HepG2 (cell line): ENCODE measurements at places on chromosomes 6 and 20. TPM values are rescaled to one million over a fixed set of nuclear protein-coding genes. Genes with fewer than 3 reads are reported as not detected.

Gene HEY2
- 0.04 TPM in 1 of 2 replicates, not detected in the other for total RNA-seq

- DNase-seq: no peak
Measured at GRCh38 chr20:57157106-57157691, 109.2 kb downstream of the BMP7 start.

- no peak for DNase-seq
Measured at GRCh38 chr20:47262008-47262364, 94.5 kb downstream of the ZMYND8 start.

Gene CFB
- 71.1 and 171 TPM in 2 replicates for total RNA-seq

GRCh38 chr6:11062083-11062482, 18.0 kb upstream of the ELOVL2 start:
- DNase-seq: no peak

- DNase-seq: no peak
Measured at GRCh38 chr6:35512006-35512405, 690 bp downstream of the TULP1 start.

GRCh38 chr20:35297155-35297554, 4.9 kb upstream of the FAM83C start:
- no peak for DNase-seq

GRCh38 chr20:24100370-24101011, 111.9 kb upstream of the GGTLC1 start:
- peak; percentile 70 for DNase-seq

Gene MEP1A
- total RNA-seq: 0.10 and 0.24 TPM in 2 replicates

Gene NHSL1
- 53.6 and 59.5 TPM in 2 replicates for total RNA-seq

- DNase-seq: no peak
Measured at GRCh38 chr6:14453712-14454472, 336.3 kb downstream of the CD83 start.

- DNase-seq: no peak
Measured at GRCh38 chr6:110475066-110475653, 1.3 kb downstream of the SLC22A16 start.

Gene ADGRG6
- 83.6 and 129 TPM in 2 replicates for total RNA-seq

DNA sequence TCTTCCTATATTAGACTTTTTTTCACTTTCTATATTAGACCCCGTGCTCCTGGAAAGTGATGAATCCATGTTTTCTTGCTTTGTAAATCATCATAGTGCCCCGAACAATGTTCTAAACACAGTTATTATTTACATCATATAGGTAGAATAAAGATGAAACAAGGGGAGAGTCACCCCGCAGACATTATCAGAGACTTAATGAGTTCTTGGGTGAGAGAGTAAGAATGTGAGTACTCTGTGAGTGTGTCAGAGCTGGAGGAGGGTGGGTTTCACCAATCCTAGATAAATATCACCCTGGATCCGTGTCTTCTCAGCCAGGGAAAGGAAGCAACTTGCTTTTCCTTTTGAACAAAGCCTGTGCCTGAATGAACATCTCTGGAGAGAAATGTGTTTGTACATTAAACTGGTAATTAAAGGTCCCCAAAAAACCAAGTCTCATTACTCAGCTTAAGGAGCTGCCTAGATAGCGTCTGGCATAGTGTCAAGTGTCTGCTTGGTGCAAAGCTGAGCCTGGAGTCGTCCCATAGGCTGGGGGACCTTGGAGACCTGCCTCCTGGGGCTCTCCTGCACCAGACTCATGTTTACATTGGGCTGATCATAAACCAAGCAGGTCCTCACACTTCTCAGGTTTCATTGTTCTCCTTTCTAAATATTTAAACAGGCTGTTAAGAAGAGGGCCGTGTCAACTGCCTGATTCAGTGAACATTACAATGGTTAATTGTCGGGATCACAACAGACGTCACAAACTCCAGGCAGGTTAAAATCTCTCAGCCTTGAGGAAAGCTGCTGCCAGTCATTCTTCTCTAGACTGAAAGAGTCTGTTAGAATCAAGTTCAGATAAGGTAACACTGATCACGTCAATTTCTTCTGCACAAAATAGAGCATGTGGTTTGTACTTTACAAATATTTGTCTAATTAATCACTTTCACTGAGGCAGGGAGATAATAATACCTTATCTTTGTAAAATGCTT, 179.7 kb upstream of the MYLIP start:
- peak; percentile 77 for DNase-seq

- DNase-seq: no peak
Measured at GRCh38 chr20:11166712-11167111, 492.9 kb upstream of the JAG1 start.

- DNase-seq: no peak
Measured at GRCh38 chr20:20732641-20733040, 20.2 kb upstream of the RALGAPA2 start.

- DNase-seq: no peak
Measured at GRCh38 chr6:168022488-168023321, 25.2 kb downstream of the KIF25 start.

DNA sequence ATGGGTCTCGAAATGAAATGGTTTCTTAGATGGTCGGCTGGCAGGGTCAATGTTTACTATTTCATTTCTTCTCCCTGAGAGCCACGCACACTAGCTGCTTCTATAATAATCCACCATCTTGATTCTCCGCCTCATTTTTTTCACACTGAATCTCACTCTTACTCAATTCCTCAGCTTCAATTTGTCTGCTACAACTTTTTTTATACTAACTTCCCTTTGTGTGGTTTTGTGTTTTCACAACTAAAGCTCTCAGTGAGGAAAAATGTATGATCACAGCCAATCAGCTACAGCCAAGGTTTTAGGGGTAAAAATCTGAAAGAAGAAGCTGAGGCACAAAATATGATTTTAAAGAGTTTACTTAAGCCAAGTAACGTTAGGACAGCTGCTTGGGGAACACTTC, 1309.4 kb downstream of the EPHA7 start:
- DNase-seq: no peak

GRCh38 chr20:48463916-48464315, 363.9 kb downstream of the PREX1 start:
- DNase-seq: no peak

GRCh38 chr20:22412977-22413868, 171.1 kb downstream of the FOXA2 start:
- DNase-seq: no peak

DNA sequence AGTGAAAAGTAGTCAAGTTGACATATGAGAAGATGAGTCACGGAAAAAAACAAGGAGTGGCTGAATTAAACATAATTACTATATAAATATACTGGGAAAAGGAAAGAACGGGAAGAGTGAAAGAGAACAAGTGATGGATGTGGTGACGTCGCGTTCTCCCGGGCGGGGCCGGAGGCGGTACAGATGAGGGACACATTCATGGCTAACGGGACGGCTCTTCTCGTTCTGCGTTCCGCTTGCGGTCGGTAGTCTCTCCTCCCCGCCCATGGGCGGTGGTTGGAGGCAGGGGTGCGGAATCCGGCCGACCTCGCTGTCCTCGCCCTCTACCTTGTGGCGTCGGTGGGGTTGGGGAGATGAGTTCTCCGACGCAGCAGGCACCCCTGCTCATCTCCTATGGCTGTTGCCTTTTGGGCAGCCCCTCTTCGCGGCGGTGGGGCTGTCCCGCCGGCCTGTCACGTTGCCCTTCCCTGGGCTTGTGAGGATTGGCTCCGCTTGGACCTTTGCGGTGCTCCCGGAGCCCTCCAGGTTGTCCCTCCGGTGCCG, 22.5 kb downstream of the HLA-G start:
- DNase-seq: no peak

Gene OSER1
- total RNA-seq: 71.2 and 92.8 TPM in 2 replicates

DNA sequence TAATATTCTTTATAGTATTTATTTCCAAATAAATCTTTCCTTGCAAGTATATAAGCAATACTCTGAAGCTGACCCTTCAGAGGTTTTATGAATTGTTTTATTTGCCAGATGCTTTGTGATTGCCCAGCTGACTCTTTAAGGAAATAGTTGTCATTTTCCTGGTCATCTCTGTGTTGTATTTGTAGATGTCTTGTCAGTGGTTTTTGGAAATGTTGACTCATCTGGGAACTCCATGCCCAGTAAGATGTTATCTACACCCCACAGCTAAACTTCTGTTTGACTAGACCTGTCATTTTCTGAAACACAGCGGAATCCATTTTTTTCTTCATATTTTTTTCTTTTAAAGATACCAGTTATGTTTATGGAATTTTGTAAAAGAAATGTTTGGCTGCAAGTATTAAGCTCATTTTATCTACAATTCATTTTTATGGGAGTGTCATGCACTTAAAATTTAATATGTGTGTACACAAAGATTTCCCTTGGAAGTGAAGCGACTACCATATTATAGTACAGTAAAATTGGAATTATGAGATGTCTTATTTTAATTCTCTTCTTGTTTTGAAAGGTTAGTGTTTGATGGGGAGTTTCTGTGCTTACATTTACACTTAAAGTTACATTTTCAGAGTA, 491.0 kb downstream of the NKAIN2 start:
- DNase-seq: no peak

DNA sequence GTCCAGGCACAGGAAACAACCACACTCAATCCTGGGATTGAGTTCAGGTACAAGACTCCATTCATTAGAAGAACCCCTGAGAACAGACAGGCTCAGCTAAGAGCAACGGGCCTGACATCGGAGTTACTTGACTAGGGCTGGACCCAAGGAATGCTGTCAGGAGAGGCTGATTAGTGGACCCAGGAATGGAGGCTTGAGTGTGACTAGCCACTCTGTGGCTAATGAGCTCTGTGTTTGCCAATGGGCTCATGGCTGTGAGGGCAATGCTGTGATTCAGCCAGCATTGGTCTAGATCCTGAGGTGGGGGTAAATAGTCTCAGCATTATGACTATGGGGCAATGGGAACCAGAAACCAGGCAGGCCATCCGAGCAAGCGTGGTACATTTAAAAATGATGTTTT, 71.8 kb downstream of the RIOK1 start:
- DNase-seq: no peak

DNA sequence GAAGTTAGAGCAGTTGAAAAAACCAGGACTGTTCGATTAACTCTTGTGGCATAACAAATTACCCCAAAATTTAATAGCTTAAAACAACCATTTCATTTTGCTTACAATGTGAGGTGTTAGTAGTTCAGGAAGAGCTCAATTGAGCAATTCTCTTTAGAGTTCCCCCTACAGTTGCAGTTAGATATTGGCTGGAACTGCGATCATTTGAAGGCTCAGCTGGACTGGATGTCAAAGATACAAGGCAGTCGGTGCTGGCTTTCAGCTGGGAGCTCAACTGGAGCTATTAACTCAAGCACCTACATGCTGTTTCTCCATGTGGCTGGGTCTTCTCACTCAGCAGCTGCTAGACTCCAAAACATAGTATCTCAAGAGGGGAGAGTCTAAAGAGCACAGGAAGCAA, 96.0 kb upstream of the LOC128125822 start:
- peak; percentile 60 for DNase-seq

DNA sequence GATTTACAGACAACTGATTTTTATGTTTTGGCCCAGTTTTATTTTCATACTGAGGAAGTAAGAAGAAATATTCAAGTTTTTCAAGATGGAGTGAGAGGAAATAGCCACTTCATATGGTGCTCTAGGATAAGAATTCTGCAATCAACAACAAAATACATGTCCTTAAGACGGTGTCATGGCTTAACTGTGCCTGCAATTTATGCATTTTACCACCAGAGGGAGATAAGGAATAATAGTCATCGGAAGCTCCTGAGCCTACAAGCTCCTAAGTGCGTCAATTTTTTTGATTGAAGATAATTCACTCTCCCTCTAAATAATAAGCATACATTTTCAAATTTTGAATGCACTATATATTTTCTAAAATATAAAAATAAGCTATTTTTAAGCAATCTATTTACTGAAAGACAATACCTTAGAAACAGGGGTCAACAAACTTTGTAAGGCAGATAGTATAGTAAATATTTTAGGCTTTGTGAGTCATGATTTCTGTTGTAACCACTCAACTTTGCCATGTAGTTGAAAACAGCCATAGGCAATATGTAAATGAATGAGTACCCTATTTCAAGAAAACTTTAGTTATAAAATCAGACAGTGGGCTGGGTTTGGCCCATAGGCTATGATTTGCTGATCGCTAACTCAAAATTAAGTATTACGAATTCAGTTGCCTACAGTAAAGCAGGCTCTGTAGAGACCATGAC, 230.9 kb upstream of the DTNBP1 start:
- DNase-seq: peak; percentile 16

Gene PDYN
- not detected in 2 replicates for total RNA-seq

DNA sequence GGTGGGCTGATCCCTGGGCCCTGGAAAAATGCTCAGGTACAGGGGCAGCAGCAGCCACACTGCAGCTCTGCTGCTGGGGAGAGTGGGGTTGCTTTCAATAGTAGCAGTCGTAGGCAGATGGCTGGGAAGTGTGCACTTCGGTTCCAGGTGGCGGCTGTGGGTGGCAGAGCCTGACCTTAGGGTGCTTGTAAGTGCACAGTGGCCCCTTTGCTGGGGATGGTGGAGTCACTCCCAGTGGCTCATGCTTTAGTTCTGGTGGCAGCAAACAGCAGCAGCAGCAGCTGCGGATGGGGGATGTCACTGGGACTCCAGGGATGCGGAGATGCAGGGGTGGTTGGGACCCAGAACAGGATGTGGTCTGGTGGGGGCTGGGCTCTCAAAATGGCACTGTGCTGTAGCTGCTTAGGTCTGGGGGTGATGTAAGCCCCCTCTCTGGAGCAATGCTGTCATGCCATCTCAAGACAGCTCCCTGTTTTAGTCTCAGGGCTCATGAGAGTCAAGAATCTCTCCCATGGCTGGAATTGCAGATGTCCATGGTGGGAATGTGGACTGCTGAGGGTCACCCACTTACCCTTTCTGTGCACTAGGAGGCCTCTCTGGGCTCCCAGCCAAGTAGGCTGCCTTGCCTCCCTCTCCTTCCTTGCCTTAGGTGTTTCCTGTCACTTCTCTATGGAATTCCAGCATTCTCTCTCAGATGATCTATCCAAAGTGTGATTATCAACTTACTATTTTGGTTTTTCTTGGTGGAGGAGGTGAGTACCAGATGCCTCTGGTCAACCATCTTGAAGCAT, 146.7 kb upstream of the SLC22A23 start:
- no peak for DNase-seq

GRCh38 chr6:95518630-95519227, 58.6 kb upstream of the MANEA start:
- DNase-seq: no peak

DNA sequence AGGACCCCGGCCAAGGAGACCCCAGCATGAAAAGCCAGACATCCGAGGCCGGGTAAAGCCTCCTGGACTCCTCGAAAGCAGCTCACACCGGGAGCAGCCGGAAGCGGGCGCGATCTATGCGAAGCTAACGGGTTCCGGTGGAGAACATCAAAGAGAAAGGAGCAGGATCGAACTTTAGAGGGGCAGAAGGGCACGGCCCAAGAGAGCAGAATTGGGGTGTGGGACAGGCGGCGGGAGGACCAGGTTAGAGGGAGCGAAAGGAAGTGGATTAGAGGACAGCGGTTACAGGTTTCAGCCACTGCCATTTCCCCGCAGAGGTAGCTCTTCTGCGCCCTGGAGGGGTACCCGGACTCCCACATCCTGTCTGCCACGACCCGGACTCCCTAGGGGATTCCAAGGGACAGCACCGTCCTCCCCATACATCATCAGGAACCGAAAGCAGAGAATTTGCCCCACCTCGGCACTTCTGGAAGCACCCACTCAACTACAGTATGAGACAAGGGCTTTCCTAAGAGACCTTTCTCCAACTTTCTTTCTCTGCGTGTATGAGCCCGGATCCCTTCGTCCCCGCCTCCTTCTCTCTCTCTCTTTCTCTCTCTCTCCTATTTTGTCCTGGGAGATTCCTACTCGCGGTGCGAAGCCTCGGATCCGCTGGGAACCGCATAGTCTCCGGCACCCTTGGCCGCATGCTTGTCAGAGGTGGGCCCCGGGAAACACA, 507 bp upstream of the VGLL2 start:
- DNase-seq: no peak
